Activated CD4-positive, CD25-positive, alpha-beta regulatory T cell treated with anti-CD3 and anti-CD28 coated beads, Interleukin-2, amount 50 U/mL, for 24 hours (primary cell): ENCODE measurements at places on chromosomes 4 and X.

- ATAC-seq, result no peak
Measured at GRCh38 chr4:87875191-87875590, 42.4 kb downstream of the MEPE start.

DNA sequence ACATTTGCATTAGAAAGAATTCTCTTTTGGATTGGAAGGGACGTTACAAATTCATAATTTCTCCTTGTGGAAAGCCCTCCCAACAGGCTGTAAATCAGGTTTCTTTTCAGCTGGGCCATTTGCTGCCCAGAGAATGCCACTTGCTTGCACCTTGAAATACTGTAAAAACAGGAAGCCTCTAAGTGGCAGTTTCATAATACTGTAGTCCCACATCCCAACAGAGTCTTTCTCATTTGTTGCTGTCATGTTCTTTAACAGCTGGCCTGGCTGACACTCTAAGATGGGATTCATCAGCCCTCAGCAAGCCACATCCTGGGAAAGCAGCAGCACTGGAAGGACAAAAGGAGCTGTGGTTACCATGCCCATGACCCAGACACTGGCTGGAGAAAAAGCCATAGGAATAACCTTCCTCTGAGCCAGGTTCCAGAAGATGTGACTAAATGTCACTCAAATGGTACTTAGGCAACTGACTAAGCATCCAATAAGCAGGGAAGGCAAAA, 221.9 kb upstream of the MBNL3 start:
- no peak for ATAC-seq

GRCh38 chr4:155811083-155811482, 52.3 kb downstream of the GUCY1B1 start:
- no peak for ATAC-seq

- no peak for ATAC-seq
Measured at GRCh38 chrX:39757971-39758370, 339.8 kb downstream of the BCOR start.

- ATAC-seq, result no peak
Measured at GRCh38 chrX:27446423-27446822, 16.7 kb downstream of the PPP4R3C start.

DNA sequence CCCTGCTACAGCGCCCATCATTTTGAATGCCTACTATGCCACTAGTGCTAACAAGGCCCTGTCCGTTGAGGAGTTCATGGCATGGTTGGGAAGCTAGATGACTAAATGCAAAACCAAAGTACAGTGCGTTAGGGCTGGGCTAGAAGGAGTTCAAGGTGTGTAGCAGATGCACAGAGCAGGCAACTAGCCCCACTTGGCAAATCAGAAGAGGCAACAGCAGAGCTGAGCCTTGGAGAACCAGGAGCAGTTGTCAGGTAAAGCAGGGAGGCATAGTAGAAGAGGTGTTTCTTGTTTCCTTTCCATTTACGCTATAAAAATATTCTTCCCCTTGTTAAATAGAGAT, 146.6 kb upstream of the CPEB2 start:
- no peak for ATAC-seq

GRCh38 chrX:154695911-154696675, 42.7 kb upstream of the CTAG2 start:
- ATAC-seq, result no peak

DNA sequence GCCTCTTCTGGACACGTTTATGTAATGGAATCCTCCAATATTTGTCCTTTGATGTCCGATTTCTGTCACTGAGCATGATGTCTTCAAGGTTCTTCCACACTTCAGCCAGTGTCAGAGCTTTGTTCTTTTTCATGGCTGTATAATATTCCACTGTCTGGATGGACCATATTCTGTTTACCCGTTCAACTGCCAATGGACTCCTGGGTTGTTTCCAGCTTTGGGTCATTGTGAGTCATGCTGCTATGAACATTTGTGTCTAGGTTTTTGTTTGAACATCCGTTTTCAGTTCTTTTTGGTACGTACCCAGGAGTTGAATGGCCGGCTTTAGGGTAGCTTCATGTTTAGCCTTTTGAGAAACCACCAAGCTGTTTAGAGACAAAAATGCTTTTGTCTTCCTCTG, 93.2 kb downstream of the SHOX start:
- ATAC-seq, result no peak

DNA sequence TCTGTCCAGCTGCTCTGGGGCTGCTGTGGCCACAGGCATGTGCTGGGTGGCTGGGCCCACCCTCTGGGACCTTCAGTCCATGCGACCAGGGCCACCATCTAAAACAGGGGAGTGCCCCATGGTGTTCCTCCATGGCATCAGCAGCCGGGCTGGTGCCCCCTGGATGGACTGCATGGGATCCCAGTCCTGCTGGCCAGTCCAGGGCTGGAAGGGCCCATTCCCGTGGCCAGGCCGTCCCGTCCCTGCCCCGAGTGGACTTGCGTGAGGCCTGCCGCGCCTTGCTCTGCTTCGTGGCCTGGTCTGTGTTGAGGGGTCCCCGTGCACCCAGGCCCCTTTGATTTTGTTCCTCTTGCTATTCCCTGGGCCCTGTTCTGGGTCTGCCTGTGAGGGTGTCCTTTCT, 36.4 kb downstream of the SORCS2 start:
- ATAC-seq, result no peak

GRCh38 chr4:107850438-107850837, 25.7 kb downstream of the SGMS2 start:
- no peak for ATAC-seq

DNA sequence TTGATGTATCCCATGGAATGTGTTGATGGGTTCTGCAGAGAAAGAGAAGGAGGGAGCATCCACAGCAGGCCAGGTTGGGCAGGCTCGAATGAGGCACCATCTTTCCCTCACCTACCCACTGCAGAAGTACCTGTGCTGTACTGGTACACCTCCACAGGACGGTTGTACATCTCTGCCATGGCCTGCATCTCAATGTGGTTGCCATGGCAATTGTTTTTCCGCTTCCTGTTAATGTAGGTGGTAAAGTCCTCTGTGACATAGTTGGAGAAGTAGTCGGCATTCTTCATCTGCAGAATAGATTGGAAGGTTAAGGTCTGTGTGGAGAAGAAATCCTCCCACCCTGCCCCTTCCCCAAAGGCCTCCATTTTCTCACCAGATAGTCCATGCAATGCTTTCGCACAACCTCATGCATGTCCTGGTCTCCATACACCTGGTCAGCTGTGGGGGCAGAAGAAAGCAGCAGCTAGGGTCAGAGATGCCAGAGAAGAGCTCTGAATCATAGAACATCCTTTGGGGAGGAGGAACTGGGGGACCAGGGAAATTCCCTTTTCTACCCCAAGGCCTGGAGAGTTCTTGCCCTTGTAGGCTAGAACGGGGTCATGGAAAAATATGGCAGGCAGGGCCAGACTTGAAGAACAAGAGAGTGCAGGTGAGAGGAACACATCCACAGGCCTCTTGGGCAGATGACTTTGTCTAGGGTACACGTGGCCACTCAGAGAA, 15.9 kb upstream of the PIM2 start:
- no peak for ATAC-seq

DNA sequence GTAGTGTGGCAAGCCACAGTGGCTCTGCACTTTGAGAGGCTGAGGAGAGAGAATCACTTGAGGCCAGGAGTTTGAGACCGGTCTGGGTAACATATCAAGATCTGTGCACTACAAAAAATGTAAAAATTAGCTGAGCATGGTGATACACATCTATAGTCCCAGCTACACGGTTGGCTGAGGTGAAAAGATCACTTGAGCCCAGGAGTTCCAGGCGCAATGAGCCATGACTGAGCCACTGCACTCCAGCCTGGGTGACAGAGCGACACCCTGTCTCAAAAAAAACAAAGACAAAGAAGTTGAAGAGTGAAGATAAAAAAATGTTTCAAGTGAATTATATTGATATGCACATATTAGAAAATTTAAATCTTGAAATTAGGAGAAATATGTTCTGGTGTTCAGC, 46.3 kb downstream of the SULT1B1 start:
- no peak for ATAC-seq

DNA sequence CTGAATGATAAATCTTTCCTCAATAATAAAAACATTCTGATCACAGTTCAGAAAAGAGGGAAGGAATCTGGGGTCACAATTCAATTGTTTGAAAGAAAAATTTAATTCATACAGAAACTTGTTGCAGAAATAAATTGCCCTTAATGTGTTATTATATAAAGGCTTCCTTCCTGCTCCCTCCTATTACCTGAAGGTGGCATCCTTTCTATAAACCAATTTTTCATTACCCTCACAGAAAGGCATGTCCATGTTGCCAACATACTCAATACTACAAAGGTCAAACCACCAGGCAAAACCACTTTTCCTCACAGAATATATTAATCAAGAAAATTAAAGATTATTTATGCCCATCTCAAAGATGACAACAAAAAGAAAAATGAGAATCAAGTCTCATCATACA, 194.3 kb upstream of the CT83 start:
- ATAC-seq, result no peak

GRCh38 chr4:112001041-112001440, 144.2 kb upstream of the FAM241A start:
- no peak for ATAC-seq

GRCh38 chrX:119481323-119481801, 13.1 kb downstream of the SLC25A5 start:
- no peak for ATAC-seq

DNA sequence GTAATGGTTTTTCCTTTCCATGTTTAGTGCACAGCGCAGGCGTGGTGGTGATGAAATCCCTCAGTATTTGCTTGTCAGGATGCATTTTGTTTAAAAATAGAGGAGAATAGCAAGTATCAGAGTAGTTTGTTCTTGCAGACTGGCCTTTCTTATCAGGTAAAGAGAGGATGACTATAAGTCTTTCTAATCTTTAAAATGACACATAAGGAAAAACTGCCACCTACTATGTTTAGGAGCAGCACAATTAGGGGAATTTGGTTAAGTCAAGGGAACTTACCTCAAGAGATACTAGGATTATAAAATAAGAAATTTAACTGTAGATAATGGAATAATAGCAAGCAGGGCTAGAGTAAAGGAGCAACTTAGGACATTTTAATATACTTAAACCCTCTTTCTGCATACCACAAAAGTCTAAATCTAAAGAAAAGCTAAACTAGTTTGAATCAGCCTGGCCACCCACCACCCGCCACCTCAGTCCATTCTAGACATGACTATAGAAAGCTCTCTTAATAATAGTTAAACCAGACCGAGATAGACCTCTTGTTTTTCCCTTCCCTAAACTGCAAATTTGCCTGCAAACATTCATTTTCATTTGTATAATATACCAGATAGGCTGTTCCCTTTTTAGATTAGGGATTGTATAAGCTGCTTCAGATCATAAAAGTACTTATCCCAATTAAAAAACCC, 62.0 kb downstream of the APOOL start:
- ATAC-seq, result no peak

GRCh38 chrX:150841456-150842197, 56.8 kb downstream of the CD99L2 start:
- ATAC-seq, result no peak

- ATAC-seq, result no peak
Measured at GRCh38 chr4:103012060-103012459, 7.4 kb downstream of the SLC9B1 start.

GRCh38 chr4:178387756-178388155, 945.5 kb upstream of the AGA start:
- ATAC-seq, result no peak

- ATAC-seq, result no peak
Measured at GRCh38 chr4:188811121-188811520, 671.9 kb downstream of the TRIML1 start.

DNA sequence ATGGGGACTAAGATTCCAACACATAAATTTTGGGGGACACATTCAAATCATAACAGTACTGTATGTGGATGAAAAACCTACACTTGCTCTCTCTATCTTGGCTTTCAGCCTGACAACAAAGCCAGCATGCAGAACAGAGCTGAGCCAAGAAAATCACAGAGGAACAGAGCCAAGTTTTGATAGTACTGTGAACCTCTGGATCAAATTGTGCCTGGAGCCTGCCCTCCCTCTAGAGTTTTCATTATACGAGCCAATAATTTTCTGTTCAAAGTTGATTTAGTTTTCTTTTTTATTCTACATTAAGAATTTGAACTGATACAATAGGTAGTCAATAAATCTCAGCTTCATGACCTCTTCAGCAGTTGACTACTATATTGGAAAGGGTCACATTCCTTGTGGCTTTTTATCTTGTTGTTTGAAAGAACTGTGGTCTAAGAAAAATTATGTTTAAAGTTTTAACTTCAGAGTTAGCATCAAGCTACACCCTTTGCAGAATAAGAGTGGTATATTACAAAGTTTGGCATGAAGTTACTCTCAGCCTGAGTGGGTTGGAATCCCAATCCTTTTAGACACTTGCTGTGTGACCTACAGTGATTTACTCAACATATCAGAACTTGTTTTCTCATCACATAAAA, 31.1 kb downstream of the GRID2 start:
- no peak for ATAC-seq

GRCh38 chr4:68359508-68359907, 9.6 kb upstream of the YTHDC1 start:
- peak; percentile 90 for ATAC-seq

DNA sequence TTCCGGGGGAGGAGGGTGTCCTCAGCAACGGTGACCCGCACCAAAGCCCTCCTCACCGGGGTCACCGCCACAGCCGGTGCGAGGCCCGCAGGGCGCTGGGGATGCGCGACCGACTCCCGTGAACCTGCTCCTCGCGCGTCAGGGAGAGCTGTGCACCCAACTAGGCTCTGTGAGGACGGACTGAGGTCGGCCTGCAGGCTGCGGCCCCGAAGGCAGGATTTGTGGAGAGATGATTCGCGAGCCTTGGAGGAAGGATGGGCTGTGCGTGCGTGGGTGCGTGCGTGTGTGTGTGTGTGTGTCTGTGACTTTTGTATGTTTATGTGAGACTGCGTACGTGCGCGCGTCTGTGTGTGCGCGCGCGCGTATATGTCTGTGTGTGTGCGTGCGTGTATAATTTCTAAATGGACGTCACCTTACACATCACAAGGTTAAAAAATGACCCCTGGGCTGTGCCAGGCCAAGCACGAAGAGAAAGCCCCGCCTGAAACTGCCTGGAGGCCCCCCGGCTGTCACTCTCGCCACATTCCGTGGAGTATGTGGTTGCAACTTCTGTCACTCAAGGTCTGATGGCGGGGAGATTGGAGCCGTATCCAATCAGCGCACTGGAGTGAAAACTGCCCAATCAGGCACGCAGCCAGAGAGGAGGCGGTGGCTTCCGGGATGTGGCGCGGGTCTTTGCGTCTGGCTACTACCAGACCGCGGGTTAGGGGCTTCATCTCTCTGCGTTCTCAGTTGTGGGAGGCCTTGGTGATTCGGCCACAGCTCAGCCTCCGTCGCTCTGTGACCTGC, at the start of gene ZNF141:
ZNF141 (plus strand) TSS at position 672 of the 789 bp plus-strand sequence. CDS start 170 bp downstream, outside the sequence.
- peak; percentile 96 for ATAC-seq
